IMR-90 (cell line): ENCODE measurements at places on chromosomes 6 and 20.
A peak's percentile ranks its signal among the peaks of the same experiment; 100 is the strongest.

DNA sequence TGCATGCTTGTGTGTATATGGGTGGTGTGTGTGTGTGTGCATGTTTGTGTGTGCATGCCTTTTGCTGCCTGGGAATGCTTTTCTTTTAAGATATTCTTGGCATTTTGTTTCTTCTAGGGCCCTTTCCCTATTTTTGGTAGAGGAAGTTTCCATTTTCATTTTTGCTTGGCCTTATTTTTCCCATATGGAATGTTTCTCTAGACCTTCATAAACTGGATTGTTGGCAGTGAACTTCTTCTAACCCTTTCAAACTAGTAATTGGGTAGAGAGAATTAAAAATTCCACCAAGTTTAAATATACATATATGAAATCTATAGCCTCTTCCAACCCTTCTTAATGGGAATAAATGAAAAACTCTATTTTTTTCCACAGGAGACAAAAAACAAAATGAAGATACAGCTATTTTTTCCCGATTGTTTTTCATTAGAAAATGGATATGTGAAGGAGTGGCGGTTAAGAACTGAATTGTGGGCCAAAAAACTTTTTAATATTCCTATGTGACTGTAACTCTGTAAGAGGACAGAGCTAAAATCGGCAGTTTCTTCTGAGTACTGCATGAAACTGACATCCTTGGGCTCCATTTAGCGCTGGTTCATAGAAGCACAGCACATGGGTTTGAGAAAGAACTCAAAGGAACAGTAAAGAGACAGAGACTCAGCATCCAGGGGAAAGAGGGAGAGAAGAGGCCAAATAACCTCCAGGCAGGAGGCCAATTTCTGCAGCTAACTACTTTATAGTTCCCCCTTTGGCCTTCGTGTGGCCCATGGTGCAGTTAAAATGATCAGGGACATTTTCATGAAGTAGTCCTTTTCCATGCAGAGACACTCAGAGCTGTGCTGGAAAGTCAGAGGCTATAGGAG lies 102.1 kb downstream of the TMEM170B start:
- no peak for DNase-seq

DNA sequence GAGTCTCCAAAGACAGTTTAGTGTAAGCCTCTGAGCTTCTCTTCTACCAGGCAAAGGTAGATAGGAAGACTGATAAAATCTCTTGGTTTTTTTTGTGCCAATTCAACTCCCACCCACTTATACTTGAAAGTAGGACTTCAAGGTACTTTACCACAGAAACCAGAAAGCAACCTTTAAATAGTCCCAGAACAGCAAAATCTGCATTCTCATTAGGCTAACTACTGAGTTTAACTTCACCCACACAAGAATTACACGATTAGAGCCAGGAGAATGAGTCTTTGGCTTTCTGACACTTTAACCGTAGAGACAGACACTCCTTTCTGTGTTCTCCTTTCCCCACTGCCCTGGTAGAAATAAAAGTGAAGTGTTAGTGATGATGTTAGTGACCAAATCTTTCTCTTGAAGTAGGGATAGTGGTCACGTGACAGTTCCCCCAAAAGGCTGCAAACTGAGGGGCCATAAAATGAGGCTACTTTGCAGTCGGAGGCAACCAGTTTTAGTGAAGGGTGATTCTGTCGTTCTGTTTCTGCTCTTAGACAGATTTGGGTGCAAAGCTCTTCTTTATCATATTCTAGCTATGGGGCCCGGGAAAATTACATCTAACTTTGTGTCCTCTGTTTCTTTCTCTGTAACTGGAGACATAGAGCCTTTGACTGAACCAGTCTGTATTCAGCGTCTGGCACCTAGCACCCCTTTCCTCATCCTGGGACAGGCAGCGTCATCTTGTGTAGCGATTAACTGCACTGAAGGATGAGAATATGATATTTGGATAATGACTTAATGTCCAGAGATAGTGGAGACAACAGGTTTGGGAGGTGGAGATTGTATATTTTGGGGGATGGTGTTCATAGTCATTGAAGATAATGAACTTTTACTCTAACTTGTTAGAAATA lies 206.4 kb upstream of the CITED2 start:
- DNase-seq: no peak

DNA sequence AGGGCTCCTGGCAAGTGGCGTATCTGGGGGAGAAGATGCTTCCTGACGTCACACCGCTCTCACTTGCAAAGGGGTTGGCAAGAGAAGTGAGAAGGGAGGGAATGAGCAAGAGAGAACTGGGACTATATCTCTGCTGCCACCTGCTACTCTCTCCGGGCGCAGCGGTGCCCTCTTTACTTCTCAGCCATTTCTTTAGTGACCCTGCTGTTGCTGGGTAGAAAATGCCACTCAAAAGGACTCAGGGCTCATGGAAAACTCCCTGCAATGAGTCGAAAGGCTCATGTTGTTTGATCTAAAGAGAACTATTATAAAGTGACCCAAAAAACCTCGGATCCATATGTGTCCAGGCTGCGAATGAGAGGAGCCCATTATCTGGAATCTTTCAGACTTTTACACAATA lies 401.8 kb downstream of the SAMD5 start:
- DNase-seq: no peak

GRCh38 chr20:25047766-25048165 lies 10.2 kb downstream of the ACSS1 start:
- no peak for DNase-seq

- DNase-seq: no peak
Measured at GRCh38 chr6:150409576-150410066, 40.8 kb downstream of the IYD start.

GRCh38 chr6:7479801-7480266 lies 61.6 kb upstream of the DSP start:
- peak; percentile 55 for DNase-seq

GRCh38 chr20:49635166-49635565 lies 67.2 kb upstream of the PTGIS start:
- no peak for DNase-seq

DNA sequence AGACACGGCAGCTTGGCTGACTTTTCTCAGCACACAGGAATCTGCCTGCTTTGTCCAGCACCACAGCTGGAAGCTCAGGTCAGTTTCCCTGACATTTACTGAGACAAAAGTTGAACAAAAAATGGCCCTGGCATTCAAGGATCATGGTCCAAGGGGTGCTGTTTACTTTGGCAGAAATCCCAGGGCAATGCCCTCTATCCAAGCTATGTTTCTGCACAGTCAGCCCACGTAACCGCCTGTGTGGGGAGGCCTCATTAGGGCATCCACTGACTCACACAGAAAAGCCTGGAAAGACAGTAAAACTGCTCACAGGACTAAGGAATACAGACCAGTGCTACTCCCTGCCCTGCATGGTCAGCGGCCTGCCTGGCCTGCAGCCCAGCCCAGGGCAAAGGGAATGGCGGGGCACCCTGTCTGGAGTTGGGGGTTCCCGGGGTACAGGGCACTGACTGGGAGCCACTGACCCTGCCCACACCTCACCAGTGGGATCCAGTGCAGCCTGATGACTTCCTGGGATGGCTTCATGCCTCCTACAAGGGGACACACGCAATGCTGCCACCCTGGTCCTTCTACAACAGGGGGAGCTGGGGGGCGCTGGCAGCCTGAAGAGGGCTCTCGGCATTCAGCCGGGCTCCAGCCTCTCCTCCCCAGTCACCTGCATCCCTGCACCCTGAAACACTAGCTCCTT lies 77.1 kb downstream of the NINL start:
- DNase-seq: peak; percentile 85

DNA sequence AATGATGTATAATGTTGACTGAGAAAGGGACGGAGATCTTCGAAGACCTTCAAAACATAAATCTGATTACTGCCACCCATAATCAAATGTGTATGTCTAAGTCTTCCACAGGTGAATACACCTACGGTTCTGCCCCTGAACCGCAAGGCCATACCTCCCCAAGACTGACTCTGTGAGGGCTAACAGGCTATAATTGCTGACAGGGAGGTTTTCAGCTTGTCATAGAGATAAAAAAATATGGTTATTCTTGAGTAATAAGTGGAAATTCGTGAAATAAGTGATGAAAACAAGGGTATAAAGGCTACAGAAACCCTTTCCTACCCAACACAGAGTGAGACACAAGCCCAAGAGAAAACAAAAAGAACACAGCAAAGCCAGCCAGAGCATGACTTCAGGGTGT lies 188.9 kb downstream of the ATXN1 start:
- DNase-seq: no peak

GRCh38 chr6:34084591-34085290 lies 61.1 kb downstream of the GRM4 start:
- no peak for DNase-seq

DNA sequence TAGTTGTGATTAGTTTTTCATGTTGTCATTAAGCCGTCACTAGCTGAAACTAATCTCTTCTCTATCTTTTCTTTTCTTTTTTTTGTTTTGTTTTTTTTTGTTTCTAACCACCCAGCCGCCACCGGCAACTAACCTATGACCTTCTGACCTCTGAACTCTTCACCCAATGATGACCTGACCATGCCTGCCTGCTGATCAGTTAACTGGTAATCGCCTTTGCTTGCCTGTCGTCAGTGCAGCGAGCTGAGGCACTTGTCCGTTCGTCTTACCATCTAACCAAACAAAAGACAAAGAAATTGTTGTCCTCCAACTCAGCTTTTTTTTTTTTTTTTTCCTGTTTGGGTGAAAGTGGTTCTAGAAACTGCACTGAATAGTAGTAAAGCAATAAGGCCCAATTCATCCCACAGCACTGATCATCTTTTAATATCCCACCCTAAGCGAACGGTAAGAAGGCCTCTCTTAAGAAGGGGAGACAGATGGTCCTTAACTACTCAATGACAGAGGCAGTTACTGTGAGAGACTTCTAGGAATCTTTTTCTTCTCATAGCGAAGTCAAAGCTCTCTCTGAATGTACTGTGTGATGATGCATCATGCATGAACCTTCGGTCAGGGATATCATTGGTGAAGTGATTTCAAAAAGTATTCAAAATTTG lies 156.2 kb downstream of the QKI start:
- DNase-seq: peak; percentile 21

DNA sequence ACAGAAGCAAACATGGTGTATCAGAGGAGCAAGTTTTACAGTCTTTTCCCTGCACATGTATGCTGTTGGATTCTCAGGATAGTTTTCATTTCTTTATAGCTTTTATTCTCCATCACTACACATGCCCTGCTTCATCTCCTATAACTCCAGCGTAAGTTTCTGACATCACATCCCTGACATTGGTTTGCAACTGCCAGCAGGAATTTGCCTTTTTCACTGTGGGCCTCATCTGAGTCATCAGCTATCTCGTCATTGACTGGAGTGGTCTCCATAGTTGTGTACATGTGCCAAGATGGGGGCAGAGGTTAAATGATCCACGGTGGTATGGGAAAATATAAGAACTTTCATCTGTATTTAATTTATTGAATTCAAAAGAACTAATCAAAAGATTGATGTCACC lies 96.7 kb downstream of the SLX4IP start:
- peak; percentile 93 for DNase-seq

DNA sequence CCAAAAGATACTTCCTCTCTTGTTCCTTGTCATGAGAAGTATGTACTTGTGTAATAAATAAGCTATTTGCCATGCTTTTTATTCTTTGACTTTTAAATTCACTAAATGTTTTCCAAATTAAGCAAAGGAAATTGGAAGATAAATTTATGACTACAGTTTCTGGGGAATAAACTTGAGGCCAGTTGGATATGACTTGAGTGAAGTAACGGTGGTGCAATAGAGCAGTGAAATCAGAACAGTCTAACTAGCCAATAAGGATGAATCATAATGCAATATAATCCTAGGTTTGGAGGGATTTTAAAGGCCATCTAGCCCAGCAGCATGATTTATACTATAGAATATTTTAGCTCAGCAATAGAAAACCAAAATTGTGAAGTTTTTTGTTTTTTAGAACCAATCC lies 183.8 kb upstream of the TCF21 start:
- peak; percentile 91 for DNase-seq

DNA sequence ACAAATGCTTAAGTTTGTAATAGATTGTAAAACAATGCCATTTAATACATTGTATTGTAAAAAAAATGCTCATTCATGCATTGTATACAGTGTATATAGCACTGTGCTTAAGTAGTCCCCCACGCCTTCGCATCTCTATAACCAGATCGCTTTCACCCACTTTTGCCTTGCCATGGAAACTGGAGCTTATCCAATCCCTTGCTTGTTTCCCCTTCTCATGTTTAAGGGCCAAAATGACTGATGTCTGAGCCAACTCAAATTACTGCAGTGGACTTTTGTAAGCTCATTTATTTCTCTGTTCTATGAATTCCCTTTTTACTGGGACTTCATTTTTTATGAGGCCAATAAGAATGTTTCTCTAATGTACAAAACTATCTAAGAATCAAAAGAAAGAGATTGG lies 730.9 kb upstream of the GJE1 start:
- DNase-seq: no peak

GRCh38 chr6:33206864-33207551 lies 1.3 kb upstream of the RING1 start:
- peak; percentile 72 for DNase-seq

- no peak for DNase-seq
Measured at GRCh38 chr20:34099675-34100074, 12.4 kb downstream of the EIF2S2 start.

DNA sequence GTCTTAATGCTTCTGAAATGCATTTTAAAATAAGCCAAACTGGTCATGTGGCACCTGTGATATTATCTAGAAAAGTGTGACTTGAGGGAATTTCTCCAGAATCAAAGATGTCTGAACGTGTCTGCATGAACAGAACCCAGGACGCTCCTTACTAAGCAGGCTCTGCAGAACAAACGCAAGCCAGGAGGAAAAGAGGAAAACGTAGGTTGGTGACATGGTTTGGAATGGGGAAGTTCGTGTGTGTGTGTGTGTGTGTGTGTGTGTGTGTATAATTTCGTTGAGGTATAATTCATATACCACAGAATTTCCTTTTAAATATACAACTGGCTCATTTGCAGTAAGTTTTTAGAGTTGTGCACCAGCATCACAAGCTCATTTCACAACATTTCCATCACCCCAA lies 200.5 kb upstream of the FOXQ1 start:
- no peak for DNase-seq

DNA sequence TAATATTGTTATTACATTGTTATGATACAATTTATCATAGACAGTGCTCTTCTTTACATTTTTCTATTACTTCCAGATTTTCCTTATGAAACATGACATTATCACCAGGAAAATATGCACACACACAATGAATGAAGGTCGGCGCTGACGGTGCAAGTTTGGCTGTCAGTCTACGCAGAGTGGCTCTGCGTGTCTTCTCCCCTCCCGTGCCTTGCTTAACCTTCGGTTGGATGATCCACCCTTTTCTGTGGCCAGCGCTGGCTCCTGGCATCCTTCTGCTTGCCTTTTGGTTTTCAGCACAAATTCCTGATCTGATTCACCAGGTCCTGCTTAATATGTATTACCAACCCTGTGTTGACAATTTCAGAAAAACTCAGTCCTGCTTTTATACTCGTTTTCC lies 157.4 kb downstream of the TSHZ2 start:
- no peak for DNase-seq

DNA sequence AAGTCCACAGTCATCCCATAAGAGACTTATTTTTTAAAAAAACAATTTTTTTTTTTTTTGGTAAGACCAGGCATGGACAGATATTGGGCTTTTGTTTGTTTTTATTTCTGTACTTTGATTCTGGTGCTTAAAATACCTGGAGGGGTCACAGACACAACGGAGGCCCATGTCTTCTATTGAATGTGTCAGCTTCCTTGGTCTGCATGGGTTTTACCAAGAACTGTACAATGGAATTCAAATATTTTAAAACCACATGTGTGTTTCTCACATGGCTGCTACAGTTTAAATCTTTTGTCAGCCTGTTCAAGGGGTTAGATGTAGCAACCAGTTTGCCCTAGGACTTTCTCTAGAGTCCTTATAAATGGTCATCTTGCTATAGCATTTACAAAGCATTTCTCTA lies 139.8 kb downstream of the SOX4 start:
- DNase-seq: peak; percentile 37
